ENCODE measurements at places on chromosomes 4 and X. TPM values are rescaled to one million over a fixed set of nuclear protein-coding genes. Genes with fewer than 3 reads are reported as not detected.

Gene SGMS2
- 223 TPM for total RNA-seq

Gene JCHAIN
- total RNA-seq, result 0.30 TPM

Gene NLGN4X
- total RNA-seq, result 0.94 TPM

Gene CNKSR2
- 0.40 TPM for total RNA-seq

Gene CCSER1
- total RNA-seq, result 5.7 TPM

Gene MAPK10
- total RNA-seq, result 42.9 TPM

DNA sequence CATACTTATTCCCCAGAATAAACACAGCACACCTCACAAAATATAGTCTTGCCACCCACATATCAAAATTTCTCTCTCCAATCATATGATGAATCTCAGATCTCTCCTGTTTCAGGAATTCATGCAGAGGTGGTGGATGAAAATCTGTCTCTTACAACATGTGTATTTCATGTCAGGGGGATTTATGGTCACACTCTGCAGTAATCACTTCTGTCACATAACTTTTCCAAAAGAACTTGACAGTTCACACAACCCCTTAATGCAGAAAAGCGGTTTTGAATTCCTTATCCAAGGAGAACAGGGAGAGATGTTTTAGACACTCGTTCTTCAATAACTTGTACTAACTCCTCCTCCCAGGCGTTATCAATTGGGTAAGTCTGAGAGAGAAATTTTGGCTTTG lies 180.5 kb upstream of the ETNPPL start:
- DNase-seq, result no peak

DNA sequence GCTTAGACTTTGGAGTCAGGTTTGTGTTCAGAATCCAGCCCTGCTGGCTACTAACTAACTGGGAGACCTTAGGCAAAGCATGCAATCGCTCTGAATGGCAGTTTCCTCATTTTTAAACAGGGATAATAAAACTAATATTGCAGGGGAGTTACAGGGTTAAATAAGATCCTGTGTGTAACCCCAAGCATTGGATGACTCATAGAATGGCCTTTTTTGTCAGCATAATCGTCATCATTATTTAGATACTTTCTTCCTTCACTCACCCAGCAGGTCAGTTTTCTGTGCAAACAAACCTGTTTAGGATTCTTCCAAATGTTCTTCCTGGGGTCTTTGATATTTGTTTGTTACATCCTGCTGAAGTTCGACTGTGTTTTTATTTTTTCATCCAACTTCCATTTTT lies 208.2 kb downstream of the EVC2 start:
- peak; percentile 22 for DNase-seq

GRCh38 chr4:101251261-101251660 lies 96.1 kb downstream of the PPP3CA start:
- no peak for DNase-seq

GRCh38 chrX:33138677-33139249 lies 72.6 kb downstream of the DMD start:
- no peak for DNase-seq

GRCh38 chr4:169773889-169774288 lies 16.1 kb upstream of the HPF1 start:
- DNase-seq, result no peak

DNA sequence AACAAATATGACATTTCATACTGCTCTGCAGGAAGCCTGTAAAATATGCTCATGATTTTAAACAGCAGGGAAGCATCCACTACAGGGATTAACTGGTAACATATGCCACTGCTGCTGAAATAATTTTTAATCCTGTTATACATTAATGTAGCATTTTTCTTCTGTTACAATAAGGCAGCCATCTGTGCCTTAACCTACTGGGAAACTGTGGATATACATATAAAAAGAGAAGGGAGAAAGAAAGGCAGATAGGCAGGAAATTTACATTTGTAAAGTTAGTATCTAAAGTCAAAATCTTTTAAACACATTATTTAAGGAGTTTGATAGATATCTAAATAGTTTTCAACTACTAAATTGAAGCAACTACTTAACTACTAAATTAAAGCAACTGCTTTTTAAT lies 514.6 kb upstream of the KLHL4 start:
- no peak for DNase-seq

GRCh38 chr4:17583276-17583675 lies 6.3 kb downstream of the LAP3 start:
- no peak for DNase-seq

GRCh38 chr4:186643501-186644310 lies 80.0 kb downstream of the FAT1 start:
- peak; percentile 99 for DNase-seq

GRCh38 chrX:148504506-148504905 lies 4.1 kb downstream of the AFF2 start:
- no peak for DNase-seq

GRCh38 chr4:20351360-20352162 lies 99.9 kb downstream of the SLIT2 start:
- no peak for DNase-seq

DNA sequence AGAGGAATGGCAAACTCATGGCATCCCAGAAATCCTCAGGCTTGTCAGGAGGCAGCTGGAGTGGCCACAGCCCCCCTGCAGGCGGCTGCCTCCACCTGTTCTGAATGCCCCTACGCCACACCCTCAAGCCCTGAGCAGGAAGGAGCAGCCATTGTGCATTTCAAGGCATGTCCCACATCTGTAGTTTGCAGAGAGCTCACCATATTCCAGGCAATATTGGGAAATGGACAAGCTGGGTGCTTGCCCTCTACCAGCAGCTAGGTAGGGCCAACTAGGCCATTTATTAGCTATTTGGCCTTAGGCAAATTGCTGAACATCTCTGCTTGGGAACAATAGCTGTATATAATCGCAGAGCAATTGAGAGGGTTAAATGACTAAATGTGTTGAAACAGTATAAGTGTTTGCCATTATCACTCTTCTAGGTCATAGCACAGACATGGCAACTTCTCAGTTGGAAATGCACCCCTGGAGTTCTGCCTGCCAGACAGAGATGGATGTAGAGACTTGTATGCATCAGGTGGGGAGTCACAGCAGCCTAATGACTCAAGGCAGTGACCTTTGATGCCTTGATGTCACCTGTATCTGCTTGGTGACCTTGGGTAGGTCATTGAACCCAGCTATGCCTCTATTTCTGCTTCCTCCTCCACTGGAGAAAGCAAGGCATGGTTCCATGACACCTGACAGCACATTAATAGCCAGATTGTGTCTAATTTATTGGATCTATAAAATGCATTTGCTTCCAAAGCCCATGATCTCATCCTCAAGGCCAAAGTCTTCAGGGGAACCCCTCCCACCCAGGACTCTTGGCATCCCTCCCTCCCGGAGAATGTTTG lies 52.8 kb downstream of the FHDC1 start:
- no peak for DNase-seq

DNA sequence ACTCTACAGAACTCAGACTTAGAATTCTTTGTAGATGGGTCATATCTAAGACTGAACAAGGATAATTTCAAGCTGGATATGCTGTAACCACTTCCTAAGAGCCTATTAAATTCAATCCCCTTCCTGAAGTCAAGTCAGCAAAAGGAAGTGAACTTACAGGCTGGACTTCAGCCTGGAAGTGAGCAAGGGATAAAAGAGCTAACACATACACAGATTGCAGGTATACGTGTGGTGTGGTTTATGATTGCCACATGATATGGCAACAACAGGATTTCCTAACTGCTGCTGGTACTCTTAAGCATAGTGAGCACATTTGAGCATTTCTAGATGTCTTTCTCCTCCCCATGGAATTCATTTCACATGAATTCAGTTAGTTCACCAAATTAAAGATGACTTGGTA lies 38.2 kb upstream of the UXT start:
- DNase-seq, result no peak

DNA sequence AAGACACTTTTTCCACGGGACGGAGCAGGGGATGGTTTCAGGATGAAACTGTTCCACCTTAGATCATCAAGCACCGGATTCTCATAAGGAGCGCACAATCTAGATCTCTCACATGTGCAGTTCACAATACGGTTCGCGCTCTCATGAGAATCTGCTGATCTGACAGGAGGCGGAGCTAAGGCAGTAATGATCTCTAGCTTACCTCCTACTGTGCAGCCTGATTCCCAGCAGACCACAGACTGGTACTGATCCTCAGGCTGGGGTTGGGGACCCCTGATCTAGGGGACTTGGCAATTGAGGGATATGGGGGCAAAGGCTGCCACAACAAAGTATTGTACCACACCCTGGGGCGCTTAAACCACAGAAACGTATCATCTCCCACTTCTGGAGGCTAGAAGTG lies 25.7 kb downstream of the ZNF185 start:
- DNase-seq, result no peak

- DNase-seq, result no peak
These were observed 58.9 kb downstream of the PPM1K start for GRCh38 chr4:88225232-88226105.

DNA sequence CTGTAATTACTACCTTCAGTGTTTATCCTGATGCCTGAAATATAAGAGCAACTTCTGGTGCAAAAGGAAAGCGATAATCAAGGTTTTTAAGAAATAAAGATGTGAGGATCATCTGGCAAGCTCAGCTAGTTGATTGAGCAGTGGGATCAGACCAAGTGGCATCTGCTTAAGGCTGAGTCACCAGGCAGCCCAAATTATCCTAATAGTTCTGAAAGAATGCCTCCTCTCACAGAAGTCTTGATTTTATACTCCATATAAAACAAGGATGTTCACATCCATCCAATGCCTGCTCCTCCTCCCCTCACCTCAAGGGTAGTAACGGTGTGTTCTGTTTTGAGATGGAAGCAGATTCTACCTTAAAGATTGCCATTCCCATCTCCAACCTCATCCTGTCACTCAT lies 134.5 kb upstream of the RASGEF1B start:
- DNase-seq, result no peak

GRCh38 chr4:99856166-99856565 lies 38.1 kb downstream of the LAMTOR3 start:
- DNase-seq, result peak; percentile 80

DNA sequence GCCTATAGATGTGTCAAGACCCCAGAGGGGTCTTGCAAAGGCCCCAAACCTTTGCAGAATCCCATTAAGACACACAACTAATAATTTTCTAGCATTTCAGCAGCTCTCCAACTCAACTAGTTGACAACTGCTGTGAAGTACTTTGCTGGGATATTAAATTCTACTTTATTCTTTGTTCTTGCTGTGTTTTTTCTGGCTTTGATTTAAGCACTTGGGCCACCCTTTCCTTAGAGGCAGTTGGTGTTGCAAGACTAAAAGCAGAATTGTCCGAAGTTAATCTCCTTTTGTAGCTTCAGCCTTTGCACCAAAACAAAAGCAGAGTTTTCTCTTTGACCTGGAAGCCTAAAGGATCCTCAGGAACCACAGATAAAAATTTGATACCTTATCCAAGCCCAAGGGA lies 353.1 kb upstream of the CLNK start:
- DNase-seq, result no peak

DNA sequence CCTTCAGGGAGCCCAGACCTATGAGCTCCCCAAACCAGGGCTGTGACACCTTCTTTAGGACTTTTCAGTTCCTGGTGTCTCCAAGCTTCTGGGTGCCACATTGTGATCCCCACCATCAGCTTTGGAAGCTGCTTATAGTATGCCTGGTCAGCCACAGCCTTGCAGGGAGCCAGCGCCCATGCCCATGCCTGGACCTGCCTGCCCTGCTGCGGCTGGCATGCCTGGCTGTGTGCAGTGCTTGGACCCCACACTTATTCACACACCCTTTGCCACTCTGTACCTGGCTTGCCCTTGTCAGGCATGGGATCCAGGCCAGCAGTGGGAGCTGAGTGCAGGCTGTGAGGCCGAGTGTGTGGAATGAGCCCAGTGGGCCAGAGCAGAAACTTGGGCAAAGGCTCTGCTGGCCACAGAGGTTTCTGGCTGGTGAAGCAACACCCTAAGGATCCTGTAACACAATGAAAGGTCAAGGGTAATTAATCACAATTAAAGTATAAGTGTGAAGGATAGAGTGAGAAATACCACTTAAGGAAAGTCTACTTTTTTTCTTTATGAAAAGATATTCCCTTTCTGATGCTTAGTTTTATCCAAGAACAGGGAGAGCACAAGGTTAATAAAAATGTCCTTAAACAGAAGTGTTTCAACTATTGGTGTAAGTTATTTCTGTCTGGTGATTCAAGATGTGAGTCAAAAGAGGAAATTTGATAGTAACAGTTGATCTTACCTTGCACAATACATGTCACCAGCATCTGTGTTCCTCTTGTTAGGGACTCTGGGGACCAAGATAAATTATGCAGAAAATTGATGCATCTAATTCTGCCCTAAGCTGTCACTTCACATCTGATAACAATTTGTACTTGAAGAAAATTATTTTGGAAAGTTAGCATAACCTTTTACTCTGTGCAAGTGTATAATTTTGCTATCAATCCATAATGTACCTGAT lies 161.8 kb downstream of the FAM47A start:
- no peak for DNase-seq

DNA sequence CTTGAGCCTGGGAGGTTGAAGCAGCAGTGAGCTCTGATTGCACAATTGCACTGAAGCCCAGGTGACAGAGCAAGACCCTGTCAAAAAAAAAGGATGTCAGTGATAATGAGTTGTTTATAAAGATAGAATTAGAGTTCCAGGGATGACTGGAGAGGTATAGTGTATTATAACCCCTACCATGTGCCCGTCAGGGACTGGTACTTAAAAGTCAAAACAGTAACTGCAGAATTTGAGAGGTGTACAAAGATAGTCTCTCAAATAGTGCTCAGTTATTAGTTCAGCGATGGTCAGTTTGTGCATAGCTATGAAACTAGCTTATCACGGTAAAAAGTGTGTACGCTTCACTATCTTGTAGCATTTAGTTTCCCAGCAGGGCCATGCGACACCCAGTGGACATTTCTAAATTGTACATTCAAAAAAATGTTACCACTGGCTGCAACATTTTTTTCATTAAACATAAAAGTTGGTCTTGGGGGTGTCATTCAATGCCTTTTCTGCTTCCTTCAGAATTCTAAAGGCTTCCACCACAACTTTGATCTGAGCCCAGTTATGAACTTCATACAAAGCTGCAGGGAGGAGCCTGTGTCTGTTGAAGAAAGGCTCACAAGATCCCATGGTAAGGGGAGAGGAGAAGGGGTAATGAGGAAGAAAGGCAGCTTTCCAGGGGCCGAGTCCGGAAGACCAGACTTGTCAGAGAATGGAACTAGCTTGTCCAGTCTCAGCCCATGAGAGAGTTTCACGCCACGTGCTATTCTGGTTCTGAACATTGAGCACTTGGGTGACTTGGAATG lies 9.2 kb upstream of the GYG2 start:
- DNase-seq, result no peak

GRCh38 chr4:3827616-3828492 lies 61.7 kb downstream of the ADRA2C start:
- no peak for DNase-seq

Data from renal cortical epithelial cell (primary cell).